ENCODE measurements at places on chromosomes 7 and 10.

DNA sequence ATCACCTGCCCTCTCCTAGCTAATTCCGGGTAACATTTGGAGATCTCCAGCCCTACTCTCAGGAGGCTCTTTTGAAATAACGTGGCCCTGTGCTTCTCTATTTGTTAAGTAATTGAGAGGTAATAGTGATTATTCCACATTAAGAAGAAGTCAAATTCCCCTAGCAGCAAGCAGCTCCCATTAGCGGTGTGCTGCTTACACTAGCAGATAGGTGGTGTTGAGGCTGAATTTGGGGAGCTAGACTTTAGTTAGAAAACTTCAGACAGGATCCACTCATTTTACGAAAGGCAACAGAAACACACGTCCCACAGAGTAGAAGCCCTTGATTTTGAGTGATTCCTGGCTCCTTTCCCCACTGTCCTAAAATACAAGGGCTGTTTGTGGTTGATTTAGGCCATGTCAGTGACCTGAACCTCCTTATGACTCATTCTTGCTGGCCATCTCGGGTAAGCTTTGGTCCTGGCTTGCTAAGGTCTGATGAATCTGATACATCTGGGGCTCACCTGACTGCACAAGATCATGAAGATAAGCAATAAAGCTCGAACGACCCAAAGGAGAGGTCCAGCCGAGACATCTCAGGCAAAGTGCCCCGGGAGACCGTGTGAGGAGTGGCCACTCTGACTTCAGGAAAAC lies 77.2 kb downstream of the FAM204A start:
- DNase-seq = no peak

DNA sequence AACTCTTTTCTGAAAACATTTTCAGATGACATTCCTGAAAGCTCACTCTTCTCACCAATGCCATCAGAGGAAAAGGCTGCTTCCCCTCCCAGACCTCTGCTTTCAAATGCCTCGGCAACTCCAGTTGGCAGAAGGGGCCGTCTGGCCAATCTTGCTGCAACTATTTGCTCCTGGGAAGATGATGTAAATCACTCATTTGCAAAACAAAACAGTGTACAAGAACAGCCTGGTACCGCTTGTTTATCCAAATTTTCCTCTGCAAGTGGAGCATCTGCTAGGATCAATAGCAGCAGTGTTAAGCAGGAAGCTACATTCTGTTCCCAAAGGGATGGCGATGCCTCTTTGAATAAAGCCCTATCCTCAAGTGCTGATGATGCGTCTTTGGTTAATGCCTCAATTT lies 16.5 kb downstream of the ANLN start:
- no peak for DNase-seq

- DNase-seq = no peak
Observed at GRCh38 chr10:110323503-110323902, 18.8 kb upstream of the SMNDC1 start.

DNA sequence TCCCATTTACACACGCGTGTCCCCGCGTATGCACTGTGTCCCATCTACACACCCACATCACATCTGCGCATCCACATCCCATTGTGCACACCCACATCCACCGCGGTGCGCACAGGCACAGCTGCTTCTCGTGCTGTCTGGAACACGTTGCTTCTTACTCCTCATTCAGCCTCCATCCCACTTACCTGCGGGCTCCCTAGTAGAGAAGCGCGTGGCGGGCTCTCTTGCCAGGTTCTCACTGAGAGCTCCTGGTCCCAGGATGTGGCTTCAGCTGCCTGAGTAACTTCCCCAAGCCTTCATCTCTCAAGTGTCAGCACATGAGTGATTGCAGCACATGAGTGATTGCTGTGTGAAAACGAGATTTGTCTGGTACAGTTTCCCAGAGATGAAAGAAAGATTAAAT lies 117.8 kb downstream of the TRRAP start:
- DNase-seq = no peak

DNA sequence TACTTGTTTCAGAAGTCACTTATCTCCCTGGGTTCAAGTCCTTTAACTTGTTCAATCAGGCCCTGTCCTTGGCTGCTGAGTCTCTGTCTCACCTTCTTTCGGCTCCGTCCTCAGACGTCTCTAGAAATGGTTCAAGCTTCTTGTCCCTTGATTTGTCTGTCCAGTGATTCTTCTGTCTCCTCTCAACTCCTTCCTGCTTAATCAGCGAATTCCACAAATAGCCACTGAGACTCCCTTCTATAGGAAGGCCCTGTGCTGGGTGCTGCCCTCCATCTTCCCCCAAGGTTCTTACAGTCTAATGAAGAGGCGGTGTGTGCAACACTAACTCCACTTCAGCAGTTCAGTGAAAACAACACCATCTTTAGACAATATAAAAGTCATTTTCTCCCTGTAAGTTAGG lies 12.7 kb downstream of the FAM241B start:
- DNase-seq = no peak

GRCh38 chr10:104274762-104275721 lies 6.1 kb downstream of the GSTO2 start:
- DNase-seq = peak; percentile 21

GRCh38 chr10:6089334-6090219 lies 743 bp downstream of the RBM17 start:
- no peak for DNase-seq

Data from stimulated activated CD8-positive, alpha-beta memory T cell treated with anti-CD3 and anti-CD28 coated beads, Interleukin-15, amount 100 ng/mL, for 24 hours (primary cell).